ENCODE measurements at places on chromosomes 12 and 14. TPM values are rescaled to one million over a fixed set of nuclear protein-coding genes. Genes with fewer than 3 reads are reported as not detected.

The TGM1 gene
- total RNA-seq: 0.45 TPM

The KCNC2 gene
- total RNA-seq: under 0.01 TPM

The SMIM41 gene
- 0.15 TPM for total RNA-seq

The DYNC1H1 gene
- 1,526 TPM for total RNA-seq

The APOLD1 gene
- total RNA-seq: 1.5 TPM

The P2RX2 gene
- total RNA-seq: not detected

The KRT82 gene
- not detected for total RNA-seq

The SLCO1C1 gene
- total RNA-seq: not detected

The CFAP54 gene
- total RNA-seq: 11.3 TPM

The TXNDC16 gene
- total RNA-seq: 5.5 TPM

The RNF212B gene
- total RNA-seq: 0.35 TPM

The FOXM1 gene
- 0.60 TPM for total RNA-seq

The PIWIL1 gene
- not detected for total RNA-seq

The VDR gene
- total RNA-seq: 2.9 TPM

The SLC39A2 gene
- total RNA-seq: not detected

The TRHDE gene
- total RNA-seq: 17.5 TPM

The ANKRD9 gene
- 26.9 TPM for total RNA-seq

The INHBC gene
- total RNA-seq: not detected

The IGF1 gene
- not detected for total RNA-seq

The SPTSSA gene
- 10.9 TPM for total RNA-seq

The ETFBKMT gene
- total RNA-seq: 4.3 TPM

The LIMA1 gene
- total RNA-seq: 49.3 TPM

The MIP gene
- total RNA-seq: 0.15 TPM

The DAO gene
- not detected for total RNA-seq

The NRL gene
- 2.4 TPM for total RNA-seq

The TMCC3 gene
- 19.4 TPM for total RNA-seq

The CIROP gene
- total RNA-seq: not detected

The SLC25A29 gene
- 92.2 TPM for total RNA-seq

The BATF gene
- not detected for total RNA-seq

The RTL1 gene
- not detected for total RNA-seq

The C12orf56 gene
- 3.1 TPM for total RNA-seq

The CLEC6A gene
- 0.20 TPM for total RNA-seq

The TMEM132C gene
- total RNA-seq: not detected

The ITPK1 gene
- 24.7 TPM for total RNA-seq

The TPPP2 gene
- not detected for total RNA-seq

The GPRC5D gene
- total RNA-seq: not detected

The SYCP3 gene
- 0.15 TPM for total RNA-seq

All from renal cortical epithelial cell (primary cell).